Activated CD4-positive, alpha-beta T cell treated with anti-CD3 and anti-CD28 coated beads, Interleukin-2, Interleukin-6, amounts not matched to agents 100 ng/mL and 50 ng/mL, durations not matched to agents 16 hours and 8 hours (primary cell): ENCODE measurements at places on chromosomes 12 and 14.

- DNase-seq, result peak; percentile 69
These were observed 71.1 kb downstream of the RASSF3 start for GRCh38 chr12:64681200-64682052.

DNA sequence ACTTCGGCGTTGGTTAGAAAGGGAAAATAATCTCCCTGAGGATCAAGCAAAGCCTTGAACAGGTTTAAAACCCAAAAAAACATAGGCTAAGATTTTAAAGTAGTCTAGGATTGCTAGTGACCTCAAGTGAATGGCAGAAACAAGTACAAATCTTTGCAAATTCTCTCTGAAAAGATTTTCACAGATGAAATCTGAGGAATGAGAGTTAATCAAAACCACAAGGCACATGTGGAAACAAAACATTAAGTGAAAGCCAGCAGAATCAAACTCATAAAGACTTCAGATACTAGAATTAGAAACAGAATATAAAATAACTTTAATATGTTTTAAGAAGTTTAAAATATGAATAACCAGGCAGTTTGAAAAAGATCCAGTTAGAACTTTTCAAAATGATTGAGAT lies 52.2 kb upstream of the CFL2 start:
- no peak for DNase-seq

GRCh38 chr12:10358131-10358530 lies 31.7 kb downstream of the KLRK1 start:
- DNase-seq, result no peak

DNA sequence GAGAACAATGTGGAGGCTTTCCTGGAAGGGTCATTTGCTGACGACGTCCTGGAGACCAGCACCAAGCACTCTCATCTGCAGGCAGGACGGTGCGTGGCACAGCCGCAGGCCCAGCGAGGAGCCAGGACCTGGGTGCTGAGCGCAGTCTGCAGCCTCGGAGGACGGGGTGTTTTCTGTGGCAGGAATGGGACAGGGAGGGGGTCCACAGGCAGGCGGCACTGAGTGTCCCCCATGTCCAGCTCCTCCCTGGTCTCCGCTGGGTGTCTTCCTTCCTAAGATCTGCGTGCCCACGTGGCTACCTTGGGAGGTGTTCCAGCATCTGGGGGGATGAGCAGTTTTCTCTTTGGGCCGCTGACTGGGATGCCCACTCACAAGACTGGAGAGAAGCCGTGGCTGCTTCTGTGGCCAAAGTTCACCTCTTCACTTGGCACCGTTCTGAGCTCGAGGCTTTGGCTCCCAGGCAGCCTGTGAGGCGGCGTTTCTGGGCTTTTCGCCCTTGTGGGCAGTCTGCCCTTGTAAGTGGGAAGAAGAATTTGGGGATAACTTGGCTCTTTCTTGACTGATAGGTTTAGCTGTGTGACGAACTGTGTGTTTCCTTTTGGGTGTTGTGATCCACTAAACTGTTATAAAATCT lies 72.2 kb downstream of the NOC4L start:
- DNase-seq, result no peak

DNA sequence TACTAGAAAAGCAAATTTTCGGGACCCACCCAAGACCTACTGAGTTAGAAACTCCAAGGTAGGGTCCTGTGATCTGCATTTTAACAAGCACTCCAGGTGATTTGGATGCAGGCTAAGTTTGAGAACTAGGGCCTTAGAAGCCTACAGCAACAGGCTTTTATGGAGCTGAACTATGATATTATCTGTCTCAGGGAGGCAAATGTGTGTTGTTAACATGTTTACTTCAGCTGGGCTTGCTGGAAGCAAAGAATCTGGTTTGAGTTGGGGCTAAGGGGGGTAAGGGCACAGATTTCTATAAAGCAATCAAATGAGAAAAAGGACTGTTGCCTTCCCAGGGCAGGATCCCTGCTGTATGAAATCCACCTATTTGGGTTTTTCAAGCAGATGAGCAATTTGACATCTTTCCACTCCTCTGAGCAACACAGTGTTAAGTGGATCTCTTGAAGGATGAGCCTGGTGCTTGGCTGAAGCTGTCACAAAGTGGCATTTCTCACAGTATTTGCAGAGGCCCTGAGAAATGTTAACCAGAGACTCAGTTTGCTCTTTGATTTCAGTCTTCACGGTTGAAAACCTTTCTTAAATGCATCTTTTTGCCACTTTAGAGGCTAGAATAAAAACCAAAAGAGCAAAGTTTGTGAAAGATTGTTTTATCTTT lies 36.2 kb upstream of the SOCS2 start:
- DNase-seq, result no peak

GRCh38 chr12:80937391-80938238 lies at the start of gene LIN7A:
Gene LIN7A (minus strand): TSS chr12:80937934. CDS start chr12:80937722, 212 bp downstream.
- DNase-seq, result no peak

DNA sequence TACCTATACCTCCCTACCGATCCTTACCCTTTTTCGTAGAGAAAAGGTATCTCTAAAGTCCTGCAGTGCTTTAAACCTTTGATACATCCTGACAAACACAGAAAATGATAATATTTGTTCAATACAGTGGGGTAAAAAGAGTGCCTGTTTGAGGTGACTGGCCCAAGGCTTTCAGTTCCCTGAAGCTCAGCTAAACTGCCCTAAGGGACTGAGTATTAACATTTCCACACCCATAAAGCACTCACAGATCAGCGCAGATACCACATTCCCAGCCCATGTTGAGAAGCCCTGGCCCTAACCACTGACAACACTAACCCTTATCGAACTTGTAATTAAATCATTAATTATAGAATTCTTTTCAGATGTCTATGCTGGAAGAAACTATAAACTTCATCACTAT lies 108.7 kb downstream of the DIP2B start:
- no peak for DNase-seq

- DNase-seq, result no peak
These were observed 98.6 kb downstream of the NT5DC3 start for GRCh38 chr12:103742349-103742932.

GRCh38 chr14:105850853-105851581 lies 324.6 kb downstream of the TMEM121 start:
- DNase-seq, result no peak

DNA sequence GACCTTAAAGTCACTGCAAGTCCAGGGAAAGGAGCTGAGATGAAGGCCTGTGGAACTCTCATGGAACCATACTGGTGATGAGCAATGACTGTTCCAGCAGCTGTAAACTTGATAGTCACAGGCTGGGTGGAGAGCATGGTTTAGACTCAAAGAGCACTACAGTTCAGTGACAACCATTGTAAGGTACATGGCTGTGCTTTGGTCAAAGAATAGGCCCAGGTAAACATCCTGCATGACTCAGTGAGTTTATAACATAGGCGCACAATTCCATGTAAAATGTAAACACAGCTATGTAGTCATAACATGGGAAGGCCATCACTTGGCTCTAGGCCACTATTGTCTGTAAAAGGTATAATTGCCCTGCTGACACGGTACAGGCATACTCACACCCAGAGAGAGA lies 119.3 kb upstream of the FSCB start:
- DNase-seq, result no peak

DNA sequence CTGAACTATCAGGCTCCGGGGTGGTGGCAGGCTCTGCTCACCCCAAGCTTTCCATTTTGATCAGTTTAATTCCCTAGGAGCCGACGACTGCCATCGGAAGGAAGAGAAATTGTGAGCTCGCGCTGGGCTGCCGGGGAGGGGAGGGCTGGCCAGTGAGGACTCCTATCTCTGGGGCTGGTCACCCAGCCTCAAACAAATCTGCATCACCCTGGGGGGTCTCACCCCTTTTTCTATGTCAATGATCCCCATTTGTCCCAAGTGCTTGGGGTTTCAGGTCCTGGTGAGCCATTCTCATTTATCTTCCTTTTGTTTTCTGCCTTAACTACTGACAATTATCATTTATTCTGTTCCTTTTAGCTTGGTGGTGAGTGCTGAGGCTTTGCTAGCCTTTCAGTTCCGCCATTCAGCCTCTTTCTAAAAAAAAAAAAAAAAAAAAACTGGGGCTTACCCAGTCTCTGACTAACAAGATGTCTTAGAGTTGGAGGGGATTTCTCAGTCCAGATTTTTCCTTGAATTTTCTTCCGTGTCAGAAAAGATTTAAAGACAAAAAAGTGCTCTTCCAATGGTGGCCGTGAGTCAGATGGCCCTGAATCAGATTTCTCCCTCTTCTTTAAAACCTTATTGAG lies 22.8 kb upstream of the USP44 start:
- no peak for DNase-seq

- no peak for DNase-seq
These were observed 54.9 kb upstream of the USP15 start for GRCh38 chr12:62205346-62205745.

DNA sequence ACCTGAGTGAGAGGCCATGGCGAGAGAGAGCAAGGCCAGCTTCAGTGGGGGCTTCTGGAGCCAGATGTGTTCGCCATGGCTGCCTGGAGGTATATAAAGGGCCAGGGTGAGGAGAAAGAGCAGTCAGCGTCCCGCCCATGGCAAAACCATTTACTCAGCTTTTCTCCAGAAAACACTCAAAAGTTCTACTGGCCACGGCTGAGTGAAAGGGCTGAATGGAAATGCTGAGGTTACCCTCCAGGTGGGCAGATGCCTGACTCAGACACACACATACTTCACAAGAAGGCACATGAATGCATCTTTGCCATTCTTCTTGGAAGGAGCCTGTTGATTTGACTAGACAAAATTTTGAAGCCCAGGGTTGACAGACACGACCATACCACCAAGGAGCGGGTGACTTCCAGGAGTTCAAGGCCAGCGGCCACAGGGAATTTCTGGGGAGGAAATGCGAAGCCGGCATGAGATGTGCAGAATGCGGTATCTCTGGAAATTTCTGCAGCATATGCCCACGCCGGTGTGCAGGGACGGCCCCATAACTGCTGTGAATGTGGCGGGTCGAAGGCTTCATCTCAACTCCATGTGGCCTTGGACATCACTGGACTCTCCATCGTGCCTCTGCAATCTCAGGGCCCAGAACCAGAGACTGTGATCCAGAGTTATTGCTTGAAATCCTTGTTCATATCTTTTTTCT lies at the start of gene IL31:
IL31 (minus strand) TSS at position 67 of the 691 bp plus-strand sequence; CDS start at position 18, 49 bp downstream.
- DNase-seq, result no peak

GRCh38 chr12:5439788-5440300 lies 7.9 kb downstream of the NTF3 start:
- DNase-seq, result no peak

DNA sequence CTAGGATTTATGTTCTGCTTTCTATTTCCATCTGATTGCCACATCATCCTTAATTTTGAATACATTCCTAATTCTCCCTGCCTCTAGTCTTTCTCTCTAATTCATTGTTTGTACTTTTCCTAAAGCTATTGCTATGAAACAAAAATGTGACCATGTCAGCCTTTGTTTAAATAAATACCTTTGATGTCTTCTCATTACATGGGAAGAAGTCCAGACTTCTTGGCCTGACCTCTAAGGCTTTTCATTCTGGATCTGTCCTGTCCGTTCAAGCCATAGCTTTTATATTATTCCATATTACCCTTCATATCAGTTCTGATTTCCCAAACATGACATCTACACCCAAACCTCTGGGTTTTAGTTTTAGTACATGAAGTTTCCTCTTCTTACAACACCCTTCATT lies 91.4 kb downstream of the CDK17 start:
- no peak for DNase-seq

- DNase-seq, result no peak
These were observed 10.7 kb upstream of the ATP2A2 start for GRCh38 chr12:110270125-110270962.

GRCh38 chr12:61098031-61098580 lies 1162.1 kb upstream of the USP15 start:
- no peak for DNase-seq

- DNase-seq, result no peak
These were observed 9.4 kb upstream of the VTI1B start for GRCh38 chr14:67683842-67684241.

DNA sequence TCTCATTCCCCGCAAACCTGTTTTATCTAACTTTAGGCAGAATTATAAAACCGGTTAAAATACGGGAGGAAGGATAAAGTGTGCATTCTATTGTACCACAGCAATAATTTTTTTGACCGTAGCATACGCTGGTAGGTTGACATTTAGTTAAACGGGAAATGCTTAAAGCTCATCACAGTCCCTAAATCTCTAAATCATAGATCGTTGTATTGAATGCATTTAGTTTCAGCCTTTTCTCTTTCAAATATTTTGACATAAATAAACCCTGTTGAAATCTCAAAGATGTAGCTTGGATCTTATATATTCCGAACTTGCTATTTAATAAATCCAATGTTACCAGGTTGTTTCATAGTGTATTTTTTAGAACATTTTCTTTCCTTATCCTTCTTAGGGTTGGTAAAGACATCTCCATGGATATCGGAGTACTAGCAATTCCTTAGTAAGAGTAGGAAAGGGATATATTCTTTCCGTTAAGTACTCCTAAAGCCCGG lies 798 bp downstream of the CLEC2B start:
- peak; percentile 27 for DNase-seq

DNA sequence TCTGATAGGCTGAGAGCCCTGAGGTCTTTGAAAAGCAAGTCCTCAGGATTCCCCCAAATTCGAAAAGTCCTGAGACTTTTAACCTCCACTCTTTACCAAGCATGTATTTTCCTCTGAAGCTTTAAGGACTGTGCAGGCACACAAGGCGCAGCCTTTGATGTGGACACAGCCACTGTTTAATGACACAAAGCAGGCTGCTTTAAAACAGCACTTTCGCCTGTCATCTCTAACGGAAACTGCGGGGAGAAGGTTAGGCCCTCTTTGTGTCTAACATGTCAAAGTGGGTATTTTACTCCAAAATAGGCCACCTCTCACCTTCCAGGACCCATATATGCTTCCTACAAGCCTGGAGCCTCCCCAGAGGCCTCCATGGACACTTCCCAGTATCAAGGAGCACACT lies 159.2 kb downstream of the GCH1 start:
- peak; percentile 32 for DNase-seq

DNA sequence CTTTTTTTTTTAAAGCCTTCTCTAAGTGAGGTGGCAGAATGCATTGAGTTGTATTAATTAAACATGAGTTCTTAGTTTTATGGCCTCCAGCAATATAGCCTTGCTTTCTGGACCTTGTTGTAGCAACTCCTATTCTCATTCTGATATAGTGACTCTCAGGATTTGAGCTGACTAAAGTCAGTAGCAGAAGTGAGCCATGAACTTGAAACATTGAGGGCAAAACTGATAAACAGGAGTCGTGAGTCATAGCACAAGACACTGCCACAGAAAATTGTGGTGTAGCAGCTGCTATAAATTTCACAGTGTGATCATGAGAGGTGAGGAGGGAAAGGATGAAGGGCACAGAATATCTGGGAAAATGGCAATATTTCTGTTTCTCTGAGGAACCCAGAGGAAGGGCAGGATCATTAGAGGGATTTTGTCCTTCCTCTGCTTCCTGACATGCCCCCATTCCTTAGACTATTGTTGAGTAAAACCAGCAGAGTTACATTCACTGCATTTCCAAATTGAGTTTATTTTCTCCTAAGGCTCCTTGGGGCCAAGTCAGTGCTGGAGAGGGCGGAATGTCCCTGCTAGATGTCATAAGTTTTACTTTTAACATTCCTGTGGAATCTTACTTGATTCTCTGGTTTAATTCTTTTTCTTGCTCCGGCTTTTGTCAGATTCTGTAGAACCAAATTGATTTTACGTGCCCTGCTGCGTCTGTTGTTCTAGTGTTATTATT lies 7.5 kb downstream of the KLRG1 start:
- DNase-seq, result peak; percentile 84

- no peak for DNase-seq
These were observed 82.9 kb upstream of the MAP1LC3B2 start for GRCh38 chr12:116476227-116476822.
